ENCODE measurements at places on chromosomes 4 and X. TPM values are rescaled to one million over a fixed set of nuclear protein-coding genes. Genes with fewer than 3 reads are reported as not detected.

The VCX3B gene
- not detected for polyA plus RNA-seq

The FSTL5 gene
- not detected for polyA plus RNA-seq

DNA sequence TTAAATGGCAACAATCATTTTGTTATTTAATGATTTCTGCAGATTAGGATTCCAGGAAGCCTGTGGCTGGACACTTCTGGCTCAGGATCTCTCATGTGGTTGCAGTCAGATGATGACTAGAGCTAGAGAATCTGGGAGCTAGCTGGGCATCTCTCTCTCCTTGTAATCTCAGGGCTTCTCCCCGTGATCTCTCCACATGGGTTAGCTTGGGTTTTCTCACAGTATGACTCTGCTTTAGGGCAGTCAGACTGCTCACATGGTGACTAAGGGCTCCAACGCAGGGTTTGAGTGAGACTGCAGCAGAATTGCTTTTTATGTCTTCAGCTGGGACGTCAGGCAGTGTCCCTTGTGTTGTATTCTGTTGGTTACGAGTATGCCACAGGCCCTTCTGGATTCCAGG lies 361.4 kb downstream of the CBLL2 start:
- DNase-seq: no peak

The RNF128 gene
- not detected for polyA plus RNA-seq

GRCh38 chr4:56048702-56049431 lies 100.1 kb downstream of the CEP135 start:
- peak; percentile 4 for DNase-seq

GRCh38 chr4:8219236-8219635 lies 20.1 kb downstream of the SH3TC1 start:
- DNase-seq: no peak

- no peak for DNase-seq
Observed at GRCh38 chrX:138763761-138764160, 52.2 kb upstream of the FGF13 start.

The ATP1B4 gene
- not detected for polyA plus RNA-seq

The FRMD7 gene
- polyA plus RNA-seq: not detected

DNA sequence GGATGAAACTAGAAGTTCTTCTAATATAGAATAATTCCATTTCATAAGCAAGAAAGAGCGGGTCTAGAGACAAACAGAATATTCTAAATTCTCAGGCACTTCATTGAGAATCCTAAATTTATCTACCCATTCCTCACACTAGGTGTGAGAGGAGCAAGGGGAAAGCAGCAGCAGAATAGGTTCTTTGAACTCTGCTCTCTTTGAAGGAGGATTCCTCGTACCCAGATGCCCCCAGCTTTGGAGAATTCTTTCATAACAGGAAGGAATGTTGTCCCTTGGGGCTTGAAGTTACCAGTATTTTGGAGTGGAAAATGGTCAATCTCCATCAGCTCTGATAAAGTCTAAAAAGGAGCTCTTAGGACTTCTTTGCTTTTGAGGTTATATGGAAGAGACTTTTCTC lies 59.7 kb upstream of the RASGEF1B start:
- DNase-seq: no peak

DNA sequence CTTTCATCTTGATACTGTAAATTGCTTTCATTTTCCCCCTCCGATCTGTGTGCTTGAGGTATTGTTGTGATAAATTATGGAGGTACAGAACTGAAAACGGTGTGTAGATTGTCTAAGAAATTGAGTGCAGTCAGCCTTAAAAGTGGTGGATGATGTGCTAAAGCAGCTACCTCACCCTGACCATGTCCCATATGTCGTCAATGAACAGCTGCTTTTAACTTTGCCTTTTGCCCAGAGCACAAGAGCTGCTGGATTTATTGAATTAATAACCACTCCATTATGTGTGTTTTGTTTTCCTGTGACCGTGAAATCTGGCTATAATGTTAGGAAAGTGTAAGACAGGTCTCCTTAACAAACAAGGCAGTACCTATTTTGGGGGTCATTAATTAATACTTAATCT lies 581.9 kb upstream of the PITX2 start:
- no peak for DNase-seq

The FHIP1A gene
- polyA plus RNA-seq: not detected

The EPGN gene
- not detected for polyA plus RNA-seq

- DNase-seq: no peak
Observed at GRCh38 chr4:155544547-155544946, 122.1 kb upstream of the GUCY1A1 start.

DNA sequence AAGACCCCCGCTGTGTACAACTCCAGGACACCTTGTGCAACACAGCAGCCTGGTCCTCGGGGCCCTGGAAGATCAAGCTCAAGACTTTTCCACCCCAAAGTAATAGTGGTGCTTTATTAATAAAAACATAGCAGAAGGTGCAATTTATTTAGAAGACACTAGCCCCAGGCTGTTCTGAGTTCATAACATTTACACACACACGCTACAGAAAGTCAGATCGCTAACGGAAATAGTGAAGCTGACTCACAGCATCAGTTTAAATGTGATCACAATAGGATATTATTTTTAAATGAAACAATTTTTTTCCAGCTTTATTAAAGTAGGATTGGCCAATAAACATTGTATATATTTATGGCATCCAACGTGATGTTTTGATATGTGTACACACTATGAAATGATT lies 141.0 kb downstream of the STK32B start:
- no peak for DNase-seq

The ASB12 gene
- polyA plus RNA-seq: not detected

The CSN1S1 gene
- not detected for polyA plus RNA-seq

DNA sequence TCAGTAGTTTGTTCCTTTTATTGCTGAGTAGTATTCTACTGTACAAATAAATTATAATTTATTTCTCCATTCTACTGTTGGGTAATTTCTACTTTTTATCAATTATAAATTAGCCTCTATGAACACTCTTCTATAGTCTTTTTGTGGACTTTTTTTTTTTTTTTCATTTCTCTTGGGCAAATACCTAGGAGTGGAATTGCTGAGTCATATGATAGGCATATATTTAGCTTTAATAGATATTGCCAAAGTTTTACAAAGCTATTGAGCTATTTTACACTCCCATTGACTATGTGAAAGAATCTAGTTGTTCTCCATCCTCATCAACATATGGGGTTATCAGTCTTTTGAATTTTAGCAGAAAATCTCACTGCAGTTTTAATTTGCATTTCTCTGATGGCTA lies 12.6 kb downstream of the NYX start:
- no peak for DNase-seq

The GSX2 gene
- not detected for polyA plus RNA-seq

GRCh38 chr4:155759372-155760252 lies 791 bp downstream of the GUCY1B1 start:
- DNase-seq: no peak

The CENPVL1 gene
- not detected for polyA plus RNA-seq

DNA sequence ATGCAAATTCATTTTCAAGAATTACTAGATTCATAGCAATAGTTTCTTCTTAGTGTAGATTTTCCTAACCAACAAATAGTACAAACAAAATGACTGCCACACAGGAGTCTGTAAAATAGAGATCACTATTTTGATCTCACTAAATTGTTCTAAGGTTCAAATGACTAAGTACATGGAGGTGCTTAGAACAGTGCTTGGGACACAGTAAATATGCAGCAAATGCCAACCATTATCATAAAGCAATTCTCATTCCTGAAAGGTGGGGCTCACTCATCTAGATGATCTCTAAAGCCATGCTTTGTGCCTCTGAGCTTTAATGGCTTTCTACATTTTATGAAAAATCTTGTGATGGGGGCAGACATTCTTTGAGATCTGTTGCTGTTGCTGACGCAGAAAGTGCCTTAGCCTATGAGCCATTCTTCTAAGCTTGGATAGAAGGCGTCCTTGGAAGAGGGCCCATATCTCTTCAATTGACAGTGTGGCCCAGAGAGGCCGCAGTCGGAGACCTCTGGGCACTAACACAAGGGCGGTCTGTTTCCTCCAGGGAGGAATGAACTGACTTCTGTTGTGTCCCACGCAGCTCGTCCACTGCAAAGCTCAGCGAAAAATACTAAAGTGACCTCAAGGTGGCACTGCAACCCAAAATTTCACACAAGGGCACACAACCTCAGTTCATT lies 23.5 kb downstream of the TLR10 start:
- DNase-seq: peak; percentile 32

The PNMA5 gene
- polyA plus RNA-seq: 0.27 TPM

The PCDH10 gene
- polyA plus RNA-seq: not detected

- no peak for DNase-seq
Observed at GRCh38 chr4:1419708-1420107, 13.5 kb upstream of the NKX1-1 start.

The AFM gene
- not detected for polyA plus RNA-seq

DNA sequence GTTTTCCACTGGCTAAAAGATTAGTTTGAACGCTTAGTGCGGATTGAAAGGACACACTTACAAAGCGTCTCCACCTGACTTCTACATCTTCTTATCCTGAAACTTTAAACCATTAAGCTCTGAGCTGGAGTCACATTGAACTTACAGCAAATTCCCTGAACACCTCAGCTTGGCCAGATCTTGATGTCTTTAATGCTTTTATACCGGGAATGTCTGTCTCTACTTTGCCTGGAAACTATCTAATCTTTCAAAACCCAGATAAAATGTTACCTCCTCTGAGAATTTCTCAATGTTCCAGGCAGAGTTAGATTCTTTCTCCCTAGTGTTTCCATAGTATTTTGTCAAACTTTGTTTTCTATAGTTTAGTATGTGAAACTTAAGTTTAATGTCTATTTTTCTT lies 179.9 kb downstream of the DTHD1 start:
- no peak for DNase-seq

The TMPRSS11A gene
- polyA plus RNA-seq: not detected

DNA sequence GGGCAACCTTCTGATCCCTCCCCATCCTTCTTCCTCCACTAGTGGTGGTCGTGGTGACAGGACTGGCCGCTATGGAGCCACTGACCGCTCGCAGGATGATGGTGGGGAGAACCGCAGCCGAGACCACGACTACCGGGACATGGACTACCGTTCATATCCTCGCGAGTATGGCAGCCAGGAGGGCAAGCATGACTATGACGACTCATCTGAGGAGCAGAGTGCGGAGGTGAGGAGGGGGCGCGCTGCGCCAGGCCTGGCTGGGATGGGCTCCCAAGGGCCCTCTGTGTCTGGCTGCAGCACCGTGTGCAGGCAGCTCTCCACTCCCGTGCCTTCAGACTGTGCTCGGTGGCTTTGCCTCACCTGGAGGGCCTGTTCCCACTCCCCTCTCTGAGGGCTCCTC lies 24.3 kb downstream of the RBM10 start:
- no peak for DNase-seq

- DNase-seq: no peak
Observed at GRCh38 chr4:113979148-113979904, at the start of gene ARSJ. Gene ARSJ (minus strand): TSS chr4:113979647. CDS start chr4:113978834, 813 bp downstream.

DNA sequence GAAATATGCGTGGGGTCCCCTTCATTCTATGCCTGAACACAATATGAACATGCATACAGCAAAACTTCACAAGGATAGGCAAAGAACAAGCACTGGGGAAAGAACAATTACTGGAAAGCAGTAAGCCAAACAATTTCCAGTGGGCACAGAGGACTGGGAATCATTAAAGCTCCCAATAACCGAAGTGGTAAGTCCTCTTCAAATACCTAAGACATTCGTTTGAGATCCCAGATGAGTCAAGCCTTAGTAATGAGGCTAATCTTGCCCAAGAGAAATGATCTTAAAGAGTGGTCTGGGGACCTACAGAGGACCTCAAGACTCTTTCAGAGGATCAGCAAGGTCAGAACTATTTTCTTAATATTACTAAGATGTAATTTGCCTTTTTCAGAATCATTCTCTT lies 28.6 kb downstream of the ANAPC10 start:
- DNase-seq: no peak

The GRIA2 gene
- not detected for polyA plus RNA-seq

The NPY1R gene
- not detected for polyA plus RNA-seq

GRCh38 chr4:169107528-169107927 lies 97.5 kb upstream of the CBR4 start:
- no peak for DNase-seq

DNA sequence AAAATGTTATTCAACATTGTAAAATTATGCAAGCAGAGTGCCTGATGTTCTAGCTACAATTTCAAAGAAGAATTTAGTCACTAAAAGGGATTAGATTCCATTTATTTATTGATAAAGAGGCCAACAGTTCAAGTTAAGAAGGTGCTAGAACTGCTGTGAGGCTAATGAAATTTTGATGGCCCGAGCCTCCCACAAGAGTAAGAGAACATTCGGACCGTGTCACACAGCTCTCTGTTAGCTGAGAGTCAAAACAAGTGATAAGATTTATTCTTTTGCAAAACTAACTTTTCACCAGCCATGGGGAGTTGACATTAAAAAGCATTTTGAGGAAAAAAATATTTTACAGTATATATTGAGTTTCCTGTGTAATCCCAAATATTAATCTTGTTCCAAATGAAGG lies 106.8 kb downstream of the TENM3 start:
- no peak for DNase-seq

The TLR6 gene
- polyA plus RNA-seq: 0.39 TPM

DNA sequence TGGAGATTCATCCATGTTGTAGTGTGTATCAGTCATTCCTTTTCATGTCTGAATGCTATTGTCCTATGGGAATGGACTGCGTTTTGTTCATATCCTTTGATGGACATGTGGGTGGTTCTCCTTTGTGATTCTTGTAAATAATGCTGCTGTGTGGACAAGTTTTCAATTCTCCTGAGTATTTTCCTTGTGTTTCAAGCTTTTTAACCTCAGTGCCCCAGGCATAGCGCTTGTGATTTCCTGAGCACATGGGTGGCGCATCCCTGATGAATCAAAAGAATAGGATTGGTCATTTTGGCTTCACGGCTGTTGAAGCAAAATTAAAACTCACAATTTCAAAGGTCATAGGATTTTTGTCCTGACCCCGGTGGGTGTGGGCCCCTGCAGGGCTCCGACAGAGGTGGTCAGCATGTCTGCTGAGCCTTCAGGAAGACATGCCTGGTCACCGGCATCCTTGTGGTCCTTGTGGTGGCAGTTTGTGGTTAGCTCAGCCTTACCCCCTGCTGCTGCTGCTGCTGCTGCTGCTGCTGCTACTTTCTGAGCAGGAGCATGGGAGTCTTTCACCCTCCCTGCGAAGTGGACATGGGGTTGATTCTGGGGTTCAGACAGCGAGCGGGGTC lies 30.0 kb downstream of the SHROOM2 start:
- no peak for DNase-seq

Measured in CD4-positive, CD25-positive, alpha-beta regulatory T cell (primary cell).